ENCODE measurements at places on chromosomes 5 and 9.

GRCh38 chr9:115412656-115413055 is 294.7 kb upstream of the TNC start:
- DNase-seq, result no peak

DNA sequence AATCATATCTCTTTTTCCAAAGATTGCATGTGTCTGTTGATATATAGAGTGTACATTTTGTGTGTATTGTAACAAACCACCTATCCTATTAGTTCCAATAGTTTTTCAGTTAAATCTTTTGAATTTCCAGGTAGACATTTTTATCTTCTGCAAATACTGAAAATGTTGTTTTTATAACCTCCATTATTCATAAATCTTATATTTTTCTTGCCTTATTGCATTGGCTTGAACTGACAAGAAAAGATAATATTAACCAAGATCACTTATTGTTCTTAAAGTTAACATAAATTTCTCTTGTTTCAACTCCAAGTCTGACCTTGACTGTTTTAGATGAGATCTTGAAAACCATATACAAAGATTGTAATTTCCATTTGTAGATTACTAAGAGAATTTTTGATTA is 251.6 kb downstream of the IRX2 start:
- no peak for DNase-seq

- DNase-seq, result no peak
Measured at GRCh38 chr9:70362952-70363351, 51.5 kb downstream of the KLF9 start.

DNA sequence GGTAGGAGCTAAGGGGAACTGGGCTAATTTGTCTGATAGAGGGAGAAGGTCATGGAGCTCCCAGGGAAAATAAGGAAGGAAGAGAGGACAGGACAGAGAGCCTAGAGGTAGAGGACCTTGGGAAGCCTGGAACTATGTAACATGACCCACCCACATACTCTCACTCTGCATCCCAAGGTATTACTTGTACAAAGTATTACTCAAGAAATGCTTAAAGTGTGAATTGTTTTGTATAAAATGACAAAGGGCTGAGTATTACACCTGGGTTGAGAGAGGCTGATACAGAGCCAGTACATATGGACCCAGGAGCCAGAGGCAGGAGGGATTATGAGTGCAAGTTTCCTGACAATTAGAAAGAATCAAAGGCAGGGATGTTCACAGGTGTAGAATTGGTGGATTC is 80.5 kb upstream of the ANKRD55 start:
- no peak for DNase-seq

GRCh38 chr9:76592091-76592973 is 133.3 kb downstream of the GCNT1 start:
- DNase-seq, result no peak

- no peak for DNase-seq
Measured at GRCh38 chr9:127085186-127085585, 37.2 kb downstream of the ANGPTL2 start.

DNA sequence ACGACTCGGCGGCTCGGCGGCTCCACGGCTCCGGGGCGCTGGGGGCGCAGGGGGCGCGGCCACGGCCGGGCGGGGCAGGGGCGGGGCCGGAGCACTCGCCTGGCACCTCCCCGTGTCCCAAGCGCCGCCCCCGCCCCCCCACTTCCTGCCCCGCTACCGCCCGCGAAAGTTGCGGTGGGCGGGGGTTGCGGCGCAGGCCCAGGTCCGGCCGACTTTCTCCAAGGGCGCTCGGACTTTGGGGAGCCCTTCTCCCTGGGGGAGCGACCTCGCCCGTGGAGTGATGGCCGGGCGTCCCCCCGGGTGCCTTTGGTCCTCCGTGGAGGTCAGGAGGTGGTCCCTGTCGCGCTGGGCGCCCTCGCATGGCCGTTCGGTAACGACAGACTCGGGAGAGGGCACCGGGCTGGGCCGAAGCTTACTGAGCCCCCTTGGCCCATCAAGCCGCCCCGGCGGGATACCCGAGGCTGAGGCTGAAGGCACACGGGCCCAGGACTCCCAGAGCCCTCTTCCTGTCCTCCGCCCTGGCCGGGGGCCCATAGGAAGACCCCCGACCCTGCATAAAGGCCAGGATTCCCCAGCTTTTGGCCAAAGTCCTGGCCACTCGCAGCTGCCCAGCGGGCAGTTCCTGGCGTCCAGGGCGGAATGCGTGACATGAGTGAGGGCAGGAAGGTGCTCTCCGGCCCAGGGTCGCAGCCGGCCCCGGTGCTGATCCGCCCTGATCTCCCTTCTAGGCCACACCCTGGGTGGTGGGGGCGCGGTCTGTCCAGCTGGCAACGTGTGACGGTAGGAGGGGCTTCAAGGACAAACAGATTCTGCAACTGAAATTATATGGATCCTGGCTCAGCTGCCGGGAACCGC is 883 bp upstream of the VAV2 start:
- peak; percentile 78 for DNase-seq

DNA sequence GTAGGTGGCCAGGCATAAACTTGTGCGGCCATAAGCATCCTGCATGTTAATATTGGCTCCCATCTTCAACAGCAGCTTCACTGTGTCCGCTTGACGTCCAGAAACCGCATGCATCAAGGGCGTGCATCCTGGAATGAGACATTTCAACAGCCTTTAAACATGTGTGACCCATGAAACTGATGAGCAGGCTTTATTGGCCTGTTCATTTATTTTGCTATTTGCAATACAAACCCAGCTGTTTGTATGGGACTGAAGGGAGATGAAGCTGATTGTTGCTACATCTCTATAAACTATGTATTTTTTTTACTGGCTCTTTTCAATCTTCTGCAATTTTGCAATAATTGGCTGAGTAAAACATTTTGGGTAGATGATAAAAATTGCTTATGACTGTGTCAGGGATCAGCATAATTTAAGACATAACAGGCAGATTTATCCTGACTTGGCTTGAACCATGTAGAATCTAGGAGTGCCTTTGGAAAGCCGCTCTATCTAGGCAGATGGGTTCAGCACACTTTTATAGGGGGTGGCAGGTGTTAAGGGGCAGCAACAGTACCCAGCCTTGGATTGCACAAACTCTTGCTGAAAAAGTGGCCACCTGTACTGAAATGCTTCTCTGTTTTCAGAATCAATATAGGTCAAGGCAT is 56.9 kb downstream of the ANKRD55 start:
- DNase-seq, result no peak

GRCh38 chr5:108830705-108831276 is 83.1 kb downstream of the FER start:
- DNase-seq, result no peak

GRCh38 chr5:112077180-112077579 is 320.2 kb upstream of the NREP start:
- no peak for DNase-seq

DNA sequence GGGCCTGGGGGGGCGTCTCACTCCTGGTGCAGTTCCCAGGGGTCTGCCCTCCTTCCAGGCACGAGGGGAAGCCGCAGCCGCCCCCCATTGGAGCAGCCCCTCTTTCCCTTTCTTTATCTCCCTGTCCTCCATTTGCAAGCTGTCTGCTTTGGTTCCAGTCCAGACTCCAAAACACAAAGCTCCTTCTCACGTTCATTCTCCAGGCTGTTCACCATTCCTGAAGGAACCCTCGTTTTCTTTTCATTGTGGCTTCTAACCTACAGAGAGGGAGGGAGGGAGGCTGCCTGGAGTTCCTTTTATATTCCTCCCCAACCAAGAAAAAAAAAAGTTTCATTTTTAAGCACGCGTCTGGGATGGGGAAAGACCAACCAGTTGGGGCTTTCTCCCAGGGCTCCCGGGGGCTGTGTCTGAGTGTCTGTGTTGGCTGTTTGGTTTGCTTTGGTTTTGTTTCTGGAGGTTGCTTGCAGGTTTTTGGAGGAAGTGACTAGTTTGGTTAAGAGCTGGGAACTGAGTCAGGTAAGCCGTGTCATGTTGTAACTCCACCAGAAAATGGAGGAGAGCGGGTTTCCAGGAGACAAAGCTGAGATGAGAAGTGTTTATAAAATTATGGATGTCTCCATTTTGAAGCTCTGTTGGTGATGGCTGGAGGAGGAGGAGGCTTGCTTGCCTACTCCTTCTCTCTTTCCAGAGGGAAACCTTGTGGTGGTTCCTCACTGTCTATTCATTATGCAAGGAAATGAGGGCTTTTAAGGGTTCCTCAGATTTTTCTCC is 1.6 kb downstream of the ZNF462 start:
- peak; percentile 14 for DNase-seq

DNA sequence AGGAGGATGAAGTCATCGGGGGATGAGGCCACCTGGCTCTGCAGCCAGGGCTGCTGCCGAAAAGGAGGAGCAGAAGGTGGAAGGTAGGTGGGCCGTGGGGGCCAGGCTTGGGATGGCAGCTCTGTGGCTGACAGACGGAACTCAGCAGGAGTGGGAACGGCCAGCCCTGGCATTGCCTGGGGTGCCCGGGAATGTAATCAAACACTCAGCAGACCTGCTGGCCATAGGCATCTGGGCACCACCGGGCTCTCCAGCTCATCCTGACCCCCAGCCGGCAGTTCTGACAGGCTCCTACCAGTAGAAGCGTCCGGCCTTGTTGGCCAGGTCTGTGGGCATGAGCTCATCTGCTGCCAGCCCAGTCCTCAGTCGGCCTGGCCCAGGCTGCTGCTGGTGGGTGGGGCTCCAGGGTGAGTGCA is 4.3 kb upstream of the FAT2 start:
- DNase-seq, result no peak

- DNase-seq, result no peak
Measured at GRCh38 chr9:126482361-126483044, 131.2 kb upstream of the LMX1B start.

- DNase-seq, result no peak
Measured at GRCh38 chr5:3709717-3710348, 114.2 kb downstream of the IRX1 start.

GRCh38 chr5:139445325-139446170 is 6.2 kb upstream of the DNAJC18 start:
- DNase-seq, result no peak

Data from NCI-H2081 (cell line).